ENCODE measurements at places on chromosomes 1 and 21.

DNA sequence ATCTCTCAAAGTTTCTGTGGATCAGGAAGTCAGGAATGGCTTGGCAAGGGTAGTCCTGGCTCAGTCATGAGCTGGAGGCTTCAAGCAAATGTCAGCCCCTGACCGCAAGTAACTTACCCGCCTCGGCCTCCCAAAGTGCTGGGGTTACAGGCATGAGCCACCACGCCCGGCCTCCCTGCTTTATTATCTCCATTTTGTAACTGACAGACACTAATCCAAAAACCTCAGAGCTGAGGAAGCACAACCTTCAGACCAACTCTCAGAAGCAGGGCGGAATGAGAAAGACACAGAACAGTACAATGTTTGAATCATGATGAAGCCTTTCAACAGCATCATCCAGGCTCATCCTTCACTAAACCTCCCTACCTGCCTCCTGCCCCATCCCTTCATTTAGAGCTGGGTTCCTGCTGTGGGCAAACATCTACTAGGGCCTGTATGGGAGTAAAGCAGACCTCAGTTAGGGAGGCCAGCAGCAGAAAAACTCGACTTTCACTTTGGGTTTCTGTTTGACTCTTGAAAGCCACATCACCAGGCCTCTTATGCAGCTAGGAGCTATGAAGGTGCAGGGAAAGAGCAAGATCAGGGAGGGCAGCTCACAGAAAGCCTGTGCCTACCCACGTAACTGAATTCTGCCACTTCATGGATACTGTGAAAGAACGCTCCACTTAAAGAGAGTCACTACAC is 84.4 kb upstream of the RAB4A start:
- DNase-seq = no peak

- DNase-seq = no peak
Measured at GRCh38 chr1:53502641-53503432, 43.6 kb downstream of the DMRTB1 start.

DNA sequence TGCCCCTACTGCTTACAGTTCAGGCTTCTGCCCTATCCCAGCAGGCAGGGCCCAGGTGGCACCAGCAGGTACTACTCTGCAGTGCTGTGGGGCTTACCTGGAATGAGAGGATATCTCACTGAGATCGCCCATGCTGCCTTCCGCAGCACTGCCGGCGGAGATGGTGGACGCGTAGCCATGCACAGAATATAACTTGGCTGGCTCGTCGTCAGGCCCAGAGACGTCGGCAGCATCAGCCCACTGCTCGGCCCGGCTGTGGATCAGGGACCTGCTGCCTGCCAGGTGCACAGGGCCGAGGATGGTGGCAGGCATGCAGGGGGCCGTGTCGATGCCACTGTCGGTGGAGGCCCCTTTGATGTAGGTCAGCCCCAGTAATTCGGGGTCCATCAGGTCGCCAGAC is 190.9 kb downstream of the SIPA1L2 start:
- no peak for DNase-seq

DNA sequence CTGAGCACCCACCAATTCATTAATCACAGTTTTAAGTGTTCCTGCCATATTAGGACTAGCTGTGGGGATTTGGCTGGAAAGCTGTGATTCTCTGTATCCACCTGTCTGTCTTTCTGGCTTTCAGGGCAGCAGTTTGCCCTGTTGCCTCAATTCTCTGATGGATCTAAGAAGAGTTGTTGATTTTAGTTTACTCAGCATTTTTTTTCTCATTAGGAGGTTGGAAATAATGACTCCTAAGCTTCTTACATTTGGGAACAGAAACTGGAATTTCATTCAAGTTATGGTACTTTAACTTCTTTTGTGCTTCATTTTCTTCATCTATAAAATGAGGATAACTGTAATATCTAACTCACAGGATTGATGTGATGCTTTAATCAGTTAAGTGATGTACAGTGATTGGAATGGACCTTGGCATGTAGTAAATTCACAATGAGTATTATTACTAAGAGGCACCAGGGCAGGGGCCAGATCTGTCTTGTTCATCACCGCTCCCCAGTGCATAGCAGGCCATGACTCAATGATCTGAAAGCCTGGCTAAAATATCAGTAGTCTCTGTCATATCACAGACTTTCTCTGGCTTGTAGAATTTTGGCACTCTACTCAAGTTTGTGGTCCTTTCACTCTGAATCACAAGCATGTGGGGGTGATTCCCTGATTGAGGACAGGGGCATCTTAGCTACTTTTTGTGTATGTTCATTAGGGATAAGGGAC is 51.4 kb upstream of the GREM2 start:
- no peak for DNase-seq

GRCh38 chr1:161480381-161481035 is 24.7 kb upstream of the FCGR2A start:
- no peak for DNase-seq

DNA sequence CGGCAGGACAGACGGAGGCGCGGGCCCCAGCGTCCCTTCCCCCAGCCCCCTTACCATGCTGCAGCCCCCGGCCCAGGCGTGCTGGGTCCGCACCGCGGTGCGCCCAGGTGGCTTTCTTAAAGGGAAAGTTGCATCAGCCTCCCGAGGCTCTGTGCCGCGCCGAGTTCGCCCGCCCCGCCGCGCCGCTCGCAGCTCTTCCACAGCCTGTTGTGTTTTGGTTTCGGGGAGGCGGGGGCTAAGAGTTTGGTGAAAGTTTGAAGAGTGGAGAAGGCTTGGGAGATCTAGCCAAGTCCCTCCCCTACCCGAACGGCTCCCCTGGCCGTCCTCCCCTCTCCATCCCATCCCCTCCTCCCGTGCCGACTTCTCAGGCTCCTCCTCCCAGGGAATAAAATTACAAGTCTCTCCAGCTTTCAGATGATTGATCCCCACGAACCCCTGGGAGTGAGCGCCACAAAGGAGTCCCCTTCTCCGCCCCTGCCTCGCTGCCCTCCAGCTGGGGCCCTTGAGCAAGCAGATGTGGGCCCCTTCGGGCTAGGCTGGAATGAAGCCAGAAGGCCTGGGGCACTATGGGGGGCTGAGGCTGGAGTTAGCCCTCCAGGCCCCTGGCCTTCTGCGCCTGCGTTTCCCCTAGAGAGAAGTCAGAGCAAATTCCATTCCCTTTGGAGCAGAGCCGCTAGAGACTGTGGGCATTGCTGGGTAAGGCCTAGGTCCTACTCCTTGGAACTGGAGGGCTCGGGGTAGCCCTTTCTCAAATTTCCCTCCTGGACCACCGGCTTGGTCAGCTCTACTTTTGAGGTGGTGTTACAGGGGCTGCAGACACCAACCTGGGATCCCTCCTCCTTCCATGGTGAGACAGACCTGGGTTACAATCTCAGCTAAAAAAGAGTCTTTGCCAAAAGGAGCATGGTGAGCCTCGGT is at the start of gene SLC6A9:
Gene SLC6A9 (minus strand): TSS at position 211 of the 918 bp plus-strand sequence. CDS start 7,185 bp downstream, outside the sequence.
- DNase-seq = no peak

- DNase-seq = no peak
Measured at GRCh38 chr1:83717785-83718184, 281.1 kb downstream of the TTLL7 start.

DNA sequence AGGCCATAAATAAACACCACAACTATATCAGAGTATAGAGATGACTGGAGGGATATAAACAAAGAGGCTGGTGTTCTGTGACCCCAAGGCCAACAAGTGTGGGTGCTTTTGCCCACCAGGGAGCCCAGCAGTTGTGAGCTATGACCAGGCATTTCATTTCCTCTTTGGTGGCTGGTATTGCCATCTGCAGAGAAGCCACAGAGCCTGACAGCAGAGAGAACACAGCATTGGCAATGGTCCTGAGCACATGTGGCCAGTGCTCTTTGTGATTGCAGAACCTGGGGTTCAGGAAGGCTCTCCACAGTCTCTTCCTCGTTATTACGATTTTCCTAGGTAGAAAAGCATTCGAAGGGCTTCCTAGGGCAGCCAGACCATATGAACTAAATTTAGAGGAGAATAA is 112.3 kb downstream of the TM2D1 start:
- no peak for DNase-seq

- DNase-seq = no peak
Measured at GRCh38 chr21:32392299-32392879, 423 bp downstream of the URB1 start.

GRCh38 chr1:100565937-100566699 is 28.2 kb downstream of the GPR88 start:
- DNase-seq = no peak

GRCh38 chr1:211932933-211933254 is 102.3 kb upstream of the LPGAT1 start:
- no peak for DNase-seq
